Thoracic aorta (tissue), 2 donors: ENCODE measurements at places on chromosomes 13 and 19. TPM values are rescaled to one million over a fixed set of nuclear protein-coding genes. Genes with fewer than 3 reads are reported as not detected.

DNA sequence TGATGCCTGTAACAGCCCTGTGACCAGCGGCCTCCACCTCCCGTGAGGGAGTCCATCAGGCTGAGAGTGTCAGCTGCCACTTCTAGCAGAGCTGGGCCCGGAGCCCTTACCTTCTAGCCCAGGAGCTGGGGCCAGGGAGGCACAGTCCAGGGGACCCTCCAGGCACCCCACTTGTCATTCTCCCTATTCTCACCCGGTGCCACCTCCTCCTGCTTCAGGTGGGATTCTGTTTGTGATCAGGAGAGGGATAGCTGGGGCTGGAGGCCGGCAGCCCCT is 4.1 kb downstream of the RASA3 start:
- no peaks in the 10 kb centered on the region for H3K36me3 ChIP-seq
- peaks cover 50% of the 10 kb centered on the region for H3K4me1 ChIP-seq
- no peaks in the 10 kb centered on the region for H3K27me3 ChIP-seq
- DNase-seq = no peak
- peak overlapping the region; percentile 60 for H3K4me3 ChIP-seq

The PPP6R1 gene
- total RNA-seq = 46.7 TPM

GRCh38 chr13:110808138-110808537 is 94.6 kb downstream of the ING1 start:
- no peak overlapping the region for H3K4me3 ChIP-seq
- no peaks in the 10 kb centered on the region for H3K36me3 ChIP-seq
- no peak overlapping the region for H3K27ac ChIP-seq
- H3K4me1 ChIP-seq = no peaks in the 10 kb centered on the region

The ZNF497 gene
- total RNA-seq = not detected

DNA sequence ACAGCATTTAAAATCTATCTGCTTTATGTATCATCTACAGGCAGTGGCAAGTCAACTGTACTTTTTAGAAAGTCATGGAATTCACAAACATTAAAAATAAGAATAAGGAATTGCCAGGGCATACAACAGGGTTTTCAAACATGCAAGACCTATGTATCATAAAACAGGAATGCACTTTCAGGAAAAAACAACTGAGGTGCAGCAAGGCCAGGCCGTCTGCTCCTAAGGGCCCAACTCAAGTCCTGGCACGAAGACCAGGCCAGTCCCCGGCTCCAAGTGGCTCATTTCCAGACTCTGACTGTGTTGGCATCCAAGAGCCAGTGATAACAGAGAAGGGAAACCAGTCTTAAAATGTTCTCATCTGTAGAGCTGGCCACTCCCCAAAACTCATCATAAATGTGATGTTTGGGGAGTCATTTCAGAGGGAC is 7.1 kb downstream of the RFX2 start:
- H3K4me1 ChIP-seq = peaks cover 83% of the 10 kb centered on the region
- peak; percentile 84 for DNase-seq
- H3K27ac ChIP-seq = peak overlapping the region; percentile 85
- H3K4me3 ChIP-seq = peak overlapping the region; percentile 45

DNA sequence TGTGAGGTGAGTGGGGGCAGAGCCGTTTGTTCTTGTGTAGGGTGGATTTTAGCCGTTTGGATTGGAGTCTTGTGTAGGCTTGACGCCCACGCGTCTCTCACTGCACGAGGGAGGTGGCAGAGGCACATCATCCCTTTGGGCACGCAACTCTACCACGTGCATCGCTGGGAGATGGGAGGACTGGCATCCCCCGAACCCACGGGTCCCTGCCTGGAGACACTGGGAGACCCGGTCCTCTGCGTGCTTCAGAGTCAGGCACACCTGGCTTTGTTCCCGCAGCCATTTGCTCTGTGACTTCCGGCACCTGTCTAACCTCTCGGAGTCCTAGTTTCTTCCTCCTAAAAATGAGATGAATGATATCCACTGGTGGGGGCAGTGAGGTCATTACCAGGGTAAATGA is 6.4 kb downstream of the ARHGEF7 start:
- peaks cover 73% of the 10 kb centered on the region for H3K4me1 ChIP-seq
- H3K27ac ChIP-seq = no peak overlapping the region
- no peaks in the 10 kb centered on the region for H3K27me3 ChIP-seq
- H3K36me3 ChIP-seq = no peaks in the 10 kb centered on the region
- no peak for DNase-seq
- H3K4me3 ChIP-seq = no peak overlapping the region

The SOHLH2 gene
- not detected for total RNA-seq

DNA sequence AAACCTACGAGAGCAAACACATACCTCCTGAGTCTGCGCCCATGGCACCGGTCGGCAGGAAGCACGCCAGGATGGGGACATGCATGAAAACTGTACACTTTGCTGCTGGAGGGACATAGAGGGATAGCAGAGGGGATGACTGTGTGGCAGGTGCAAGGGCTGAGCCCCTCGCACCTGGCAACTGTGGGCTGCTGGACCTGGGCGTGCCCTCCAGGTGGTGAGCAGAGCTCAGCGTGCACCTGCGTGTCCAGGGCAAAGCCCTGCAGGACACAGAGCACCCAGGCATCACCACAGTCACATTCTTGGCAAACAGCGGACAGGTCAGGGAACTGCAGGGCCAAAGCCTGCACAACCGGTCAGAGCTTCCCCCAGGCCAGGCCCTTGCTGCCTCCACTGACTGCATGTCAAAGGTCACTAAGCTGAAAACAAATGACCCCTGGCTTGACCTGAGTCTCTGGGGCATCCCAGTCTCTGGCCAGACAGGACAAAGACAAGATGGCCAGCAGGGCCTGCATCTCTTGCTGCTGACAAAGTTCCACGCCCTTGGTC is 9.0 kb upstream of the ISYNA1 start:
- H3K4me1 ChIP-seq = peaks cover 8% of the 10 kb centered on the region
- H3K27ac ChIP-seq = no peak overlapping the region

DNA sequence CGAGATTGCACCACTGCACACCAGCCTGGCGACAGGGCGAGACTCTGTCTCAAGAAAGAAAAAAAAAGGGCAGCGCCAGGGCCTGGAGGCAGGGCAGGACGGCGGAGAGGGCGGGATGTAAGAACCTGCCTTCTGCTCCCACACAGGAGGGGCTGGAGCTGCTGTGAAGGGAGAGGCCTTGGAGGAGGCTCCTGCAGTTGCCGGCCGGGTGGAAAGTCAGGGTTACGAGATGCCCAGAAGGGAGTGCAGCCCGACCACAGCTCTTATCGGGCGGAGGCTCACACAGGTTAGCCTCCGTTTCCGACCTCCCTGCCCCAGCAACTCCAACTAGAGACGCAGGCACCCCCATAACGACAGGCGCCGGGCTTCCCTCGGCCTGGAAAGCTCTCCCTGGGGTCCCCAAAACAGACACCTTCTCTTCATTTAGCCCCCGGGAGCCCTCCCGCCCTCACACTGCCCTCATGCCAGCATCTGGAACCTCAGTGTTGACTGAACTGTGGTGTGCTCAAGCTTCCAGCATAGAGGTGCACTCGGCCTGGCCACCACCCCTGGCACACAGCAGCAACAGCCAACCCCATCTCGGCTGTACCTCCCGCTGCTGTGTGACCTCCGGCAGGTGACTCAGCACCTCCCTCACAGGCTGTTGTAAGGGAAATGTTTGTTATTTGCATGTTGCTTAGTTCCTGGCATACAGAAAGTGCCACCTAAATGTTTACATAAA is 1.4 kb downstream of the PLPP2 start:
- no peak for DNase-seq
- H3K36me3 ChIP-seq = no peaks in the 10 kb centered on the region
- H3K27ac ChIP-seq = no peak overlapping the region
- H3K4me1 ChIP-seq = no peaks in the 10 kb centered on the region
- no peak overlapping the region for H3K4me3 ChIP-seq

GRCh38 chr13:74026753-74027152 is 107.5 kb downstream of the KLF12 start:
- DNase-seq = no peak
- no peaks in the 10 kb centered on the region for H3K36me3 ChIP-seq
- no peaks in the 10 kb centered on the region for H3K27me3 ChIP-seq
- H3K27ac ChIP-seq = no peak overlapping the region
- H3K4me3 ChIP-seq = no peak overlapping the region

The LGALS14 gene
- not detected for total RNA-seq

DNA sequence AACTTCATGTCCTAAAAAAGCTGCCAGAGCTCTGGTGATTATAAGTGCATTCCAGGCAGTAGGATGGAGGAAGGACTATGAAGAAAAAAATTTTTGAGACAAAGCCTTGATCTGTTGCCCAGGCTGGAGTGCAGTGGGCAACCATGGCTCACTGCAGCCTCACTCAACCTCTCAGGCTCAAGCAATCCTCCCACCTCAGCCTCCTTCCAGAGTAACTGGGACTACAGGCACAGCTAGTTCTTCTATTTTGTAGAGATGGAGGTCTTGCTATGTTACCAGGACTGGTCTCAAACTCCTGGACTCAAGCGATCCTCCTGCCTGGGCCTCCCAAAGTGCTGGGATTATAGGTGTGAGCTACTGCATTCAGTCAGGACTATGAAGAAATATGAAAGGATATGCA is 161.2 kb downstream of the IRS2 start:
- H3K4me1 ChIP-seq = peaks cover 8% of the 10 kb centered on the region
- H3K4me3 ChIP-seq = no peak overlapping the region
- H3K36me3 ChIP-seq = no peaks in the 10 kb centered on the region
- H3K27me3 ChIP-seq = no peaks in the 10 kb centered on the region

DNA sequence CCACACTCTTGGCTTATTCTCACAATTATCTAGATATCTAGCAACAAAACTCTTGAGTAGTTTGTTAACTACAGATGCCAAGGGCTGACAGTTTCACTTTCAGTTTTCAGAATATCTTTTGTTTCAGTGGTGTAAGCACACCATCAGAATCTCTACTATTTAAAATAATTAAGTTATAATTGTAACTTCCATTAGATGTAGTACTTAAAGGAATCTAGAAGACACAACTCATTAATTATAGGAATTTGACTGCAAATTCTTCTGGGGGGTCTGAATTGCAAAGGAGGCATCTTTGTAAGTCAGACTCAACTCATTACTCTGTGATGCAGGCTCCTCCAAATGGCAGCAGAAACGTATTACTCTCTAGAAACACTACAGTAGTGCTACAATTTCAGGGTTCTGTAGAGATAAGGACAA is 44.9 kb upstream of the USPL1 start:
- H3K27me3 ChIP-seq = no peaks in the 10 kb centered on the region
- no peak overlapping the region for H3K27ac ChIP-seq
- H3K4me1 ChIP-seq = peaks cover 3% of the 10 kb centered on the region
- no peak for DNase-seq

DNA sequence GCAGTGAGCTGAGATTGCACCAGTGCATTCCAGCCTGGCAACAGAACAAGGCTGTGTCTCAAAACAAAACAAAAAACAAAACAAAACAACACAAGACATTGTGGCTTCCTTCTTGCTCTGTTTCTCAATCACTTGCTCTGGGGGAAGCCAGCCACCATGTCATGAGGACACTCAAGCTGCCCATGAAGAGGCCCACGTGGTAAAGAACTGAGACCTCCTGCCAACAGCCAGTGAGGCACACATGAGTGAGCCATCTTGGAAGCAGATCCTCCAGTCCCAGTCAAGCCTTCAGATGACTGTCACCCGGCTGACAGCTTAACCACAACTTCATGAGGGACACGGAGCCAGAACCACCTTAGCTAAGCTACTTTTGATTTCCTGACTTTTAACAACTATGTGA is 25.2 kb downstream of the CPT1C start:
- no peaks in the 10 kb centered on the region for H3K27me3 ChIP-seq
- H3K4me3 ChIP-seq = no peak overlapping the region
- H3K4me1 ChIP-seq = peaks cover 5% of the 10 kb centered on the region
- DNase-seq = no peak
- H3K27ac ChIP-seq = no peak overlapping the region

The IGSF23 gene
- total RNA-seq = not detected

GRCh38 chr19:50906217-50906616 is 5.0 kb downstream of the KLK4 start:
- H3K4me3 ChIP-seq = no peak overlapping the region
- H3K36me3 ChIP-seq = no peaks in the 10 kb centered on the region
- no peak overlapping the region for H3K27ac ChIP-seq
- no peak for DNase-seq

The GGN gene
- total RNA-seq = 6.0 TPM

GRCh38 chr13:33353210-33353609 is 67.7 kb upstream of the STARD13 start:
- H3K36me3 ChIP-seq = no peaks in the 10 kb centered on the region
- no peaks in the 10 kb centered on the region for H3K27me3 ChIP-seq
- DNase-seq = no peak
- H3K4me3 ChIP-seq = no peak overlapping the region
- peaks cover 9% of the 10 kb centered on the region for H3K4me1 ChIP-seq

- H3K4me1 ChIP-seq = no peaks in the 10 kb centered on the region
- H3K27me3 ChIP-seq = no peaks in the 10 kb centered on the region
- no peak for DNase-seq
- H3K27ac ChIP-seq = no peak overlapping the region
Observed at GRCh38 chr19:13665125-13665905, 99.0 kb upstream of the MRI1 start.

The OR1I1 gene
- total RNA-seq = not detected

The KLK1 gene
- not detected for total RNA-seq

- peaks cover under 1% of the 10 kb centered on the region for H3K4me1 ChIP-seq
- DNase-seq = no peak
- no peak overlapping the region for H3K4me3 ChIP-seq
- H3K27ac ChIP-seq = no peak overlapping the region
Observed at GRCh38 chr19:3149526-3150505, 14.0 kb downstream of the GNA15 start.

DNA sequence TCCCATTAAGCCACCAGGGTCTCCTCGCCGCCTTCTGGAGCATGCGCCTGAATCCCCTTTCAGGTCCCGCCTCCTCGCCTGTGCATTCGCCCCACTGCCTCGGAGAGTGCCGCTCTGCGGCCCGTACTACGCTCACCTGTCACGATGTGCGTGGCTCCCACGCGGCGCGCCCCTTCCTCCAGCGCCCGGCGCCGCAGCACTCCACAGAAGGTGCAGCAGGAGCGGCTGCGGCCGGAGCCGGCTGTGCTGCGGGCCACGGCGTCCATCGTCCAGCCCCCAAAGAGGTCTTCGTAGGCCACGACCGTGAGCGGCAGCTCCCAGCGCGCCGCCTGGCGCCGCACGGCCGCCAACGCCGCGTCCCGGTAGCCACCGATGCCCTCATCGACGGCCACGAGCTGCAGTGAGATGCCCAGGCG is 4.3 kb downstream of the CTU1 start:
- H3K4me1 ChIP-seq = peaks cover 10% of the 10 kb centered on the region
- peaks cover 3% of the 10 kb centered on the region for H3K36me3 ChIP-seq
- no peaks in the 10 kb centered on the region for H3K27me3 ChIP-seq

The RHPN2 gene
- 0.81 TPM for total RNA-seq

DNA sequence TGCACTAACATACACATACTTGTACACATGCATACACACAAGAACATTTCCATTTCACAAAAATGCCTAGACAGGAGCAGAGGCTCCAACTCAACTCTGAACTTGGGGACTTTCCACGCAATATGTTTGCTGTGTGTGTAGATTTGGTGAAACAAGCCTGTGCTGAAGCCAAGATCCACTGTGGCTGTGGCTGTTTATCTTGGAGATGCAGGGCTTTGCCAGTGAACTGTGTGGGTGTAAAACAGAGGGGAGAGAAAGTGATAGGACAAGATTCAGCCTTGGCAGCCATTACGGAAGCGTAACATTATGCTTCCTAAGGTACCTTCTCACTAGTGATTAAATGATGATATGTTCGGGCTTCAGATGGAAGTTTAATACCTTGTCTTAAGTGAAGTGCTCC is 73.2 kb upstream of the MBNL2 start:
- H3K4me1 ChIP-seq = peaks cover 13% of the 10 kb centered on the region
- peak overlapping the region; percentile 5 for H3K4me3 ChIP-seq
- H3K36me3 ChIP-seq = no peaks in the 10 kb centered on the region
- no peak overlapping the region for H3K27ac ChIP-seq

The TNNT1 gene
- not detected for total RNA-seq
